ENCODE measurements at places on chromosomes 5 and 9. TPM values are rescaled to one million over a fixed set of nuclear protein-coding genes. Genes with fewer than 3 reads are reported as not detected.

DNA sequence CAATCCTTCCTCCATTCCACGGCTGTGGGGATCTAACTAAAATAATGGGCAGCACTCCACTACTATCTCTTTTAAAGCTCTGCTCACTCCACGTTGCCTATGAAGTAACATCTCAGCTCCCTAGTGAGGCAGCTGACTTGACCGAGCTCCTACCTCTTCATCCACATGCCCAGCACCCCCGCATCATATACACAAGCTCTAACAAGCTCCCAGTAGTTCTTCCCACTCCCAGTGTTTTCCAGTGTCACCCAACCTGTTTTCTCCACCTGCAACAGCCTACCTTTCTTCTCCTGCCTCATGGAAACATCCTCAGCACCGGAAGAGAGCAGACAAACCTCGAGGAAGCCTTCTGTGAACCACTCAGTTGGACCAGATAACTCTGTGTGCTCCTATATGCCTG, 50.5 kb downstream of the ELAVL2 start:
- DNase-seq, result no peak
- H3K27ac ChIP-seq, result no peak overlapping the region
- H3K27me3 ChIP-seq, result no peaks in the 10 kb centered on the region
- H3K4me3 ChIP-seq, result no peak overlapping the region

Gene PRR7
- 19.0 TPM for total RNA-seq

Gene PFN3
- not detected for total RNA-seq

Gene SPINK5
- total RNA-seq, result 10.6 TPM

Gene SPINK13
- total RNA-seq, result not detected

GRCh38 chr9:90060256-90060655, 455.4 kb downstream of the GADD45G start:
- no peaks in the 10 kb centered on the region for H3K36me3 ChIP-seq
- H3K27me3 ChIP-seq, result no peaks in the 10 kb centered on the region
- H3K4me1 ChIP-seq, result no peaks in the 10 kb centered on the region

- H3K4me3 ChIP-seq, result no peak overlapping the region
- no peak overlapping the region for H3K27ac ChIP-seq
- H3K36me3 ChIP-seq, result peaks cover 11% of the 10 kb centered on the region
- DNase-seq, result no peak
- peaks cover 29% of the 10 kb centered on the region for H3K4me1 ChIP-seq
- no peaks in the 10 kb centered on the region for H3K27me3 ChIP-seq
Measured at GRCh38 chr5:32273821-32274220, 38.9 kb downstream of the MTMR12 start.

- H3K27ac ChIP-seq, result no peak overlapping the region
- no peaks in the 10 kb centered on the region for H3K4me1 ChIP-seq
- no peak for DNase-seq
- H3K27me3 ChIP-seq, result no peaks in the 10 kb centered on the region
Measured at GRCh38 chr9:34346873-34347799, 17.8 kb downstream of the NUDT2 start.

Gene ADAMTS12
- total RNA-seq, result 10.8 TPM

DNA sequence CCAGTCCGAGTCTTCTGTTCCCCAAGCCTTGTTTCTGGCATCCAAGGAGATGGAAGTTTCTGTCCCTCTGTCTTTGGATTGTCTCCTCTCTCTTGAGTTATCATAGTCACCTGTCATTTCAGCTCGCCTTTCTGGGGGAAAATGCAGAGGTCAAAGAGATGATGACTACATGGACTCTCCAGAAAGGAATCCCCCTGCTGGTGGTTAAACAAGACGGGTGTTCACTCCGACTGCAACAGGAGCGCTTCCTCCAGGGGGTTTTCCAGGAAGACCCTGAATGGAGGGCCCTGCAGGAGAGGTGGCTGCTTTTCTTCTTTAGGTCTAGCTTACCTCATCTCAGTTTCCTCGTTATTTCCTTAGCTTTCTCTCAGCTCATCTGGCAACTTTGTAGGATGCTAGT, 25.1 kb downstream of the ERAP2 start:
- no peak overlapping the region for H3K4me3 ChIP-seq
- H3K36me3 ChIP-seq, result no peaks in the 10 kb centered on the region
- peaks cover 7% of the 10 kb centered on the region for H3K4me1 ChIP-seq

GRCh38 chr5:139488260-139488659, 5.7 kb upstream of the STING1 start:
- H3K27ac ChIP-seq, result no peak overlapping the region
- H3K4me3 ChIP-seq, result no peak overlapping the region
- no peaks in the 10 kb centered on the region for H3K27me3 ChIP-seq

- no peaks in the 10 kb centered on the region for H3K36me3 ChIP-seq
- H3K4me1 ChIP-seq, result peaks cover 23% of the 10 kb centered on the region
- no peak overlapping the region for H3K4me3 ChIP-seq
- DNase-seq, result no peak
Measured at GRCh38 chr5:149800633-149801032, 70.5 kb downstream of the PPARGC1B start.

Gene ERAP2
- total RNA-seq, result not detected
